Non-pigmented ciliary epithelial cell (primary cell): ENCODE measurements at places on chromosomes 11 and 22.

DNA sequence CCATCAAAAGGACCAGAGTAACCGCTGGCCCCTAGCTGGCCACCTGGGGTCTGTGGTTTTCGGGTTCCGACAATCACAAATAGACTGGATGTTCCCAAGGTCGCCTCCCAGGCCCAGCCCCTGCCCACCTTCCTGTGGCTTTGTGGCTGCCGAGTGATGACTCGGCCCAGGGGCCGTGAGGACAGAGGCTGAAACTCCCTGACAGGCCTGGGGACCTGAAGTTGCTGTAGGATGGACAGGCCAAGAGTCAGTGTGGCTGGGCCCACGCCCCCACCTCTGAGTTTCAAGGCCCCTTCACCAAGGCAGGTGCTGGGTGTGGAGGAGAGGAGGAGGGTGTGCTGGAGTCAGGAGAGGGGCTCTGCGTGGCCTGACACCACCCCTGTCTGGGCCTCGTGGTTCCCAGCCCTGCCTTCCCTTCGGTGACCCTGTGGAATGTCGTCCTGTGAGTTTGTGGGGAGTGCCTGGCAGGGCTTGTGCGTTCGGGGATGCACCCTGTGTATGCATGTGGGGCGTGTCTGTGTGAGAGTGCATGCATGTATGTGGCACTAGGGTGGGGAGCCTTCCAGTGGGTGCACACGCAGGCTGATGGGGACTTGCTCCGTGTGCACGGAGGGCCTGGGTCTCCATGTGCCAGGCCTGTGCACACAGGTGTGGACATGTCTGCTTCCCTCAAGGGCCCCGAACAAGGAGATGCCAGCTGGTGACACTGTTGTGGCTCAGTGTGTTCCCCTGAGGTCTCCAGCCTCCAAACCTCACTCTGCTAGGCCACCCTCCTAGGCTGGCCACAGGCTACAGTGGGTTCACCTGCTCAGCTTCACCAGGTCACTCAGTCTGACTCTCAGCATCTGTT is 8.4 kb upstream of the MGAT3 start:
- no peak for DNase-seq

GRCh38 chr11:64844330-64845128 is at the start of gene CDC42BPG:
Gene CDC42BPG, minus strand, starts transcription at chr11:64844653. Its CDS starts 84 bp downstream, at chr11:64844569.
- DNase-seq = no peak

DNA sequence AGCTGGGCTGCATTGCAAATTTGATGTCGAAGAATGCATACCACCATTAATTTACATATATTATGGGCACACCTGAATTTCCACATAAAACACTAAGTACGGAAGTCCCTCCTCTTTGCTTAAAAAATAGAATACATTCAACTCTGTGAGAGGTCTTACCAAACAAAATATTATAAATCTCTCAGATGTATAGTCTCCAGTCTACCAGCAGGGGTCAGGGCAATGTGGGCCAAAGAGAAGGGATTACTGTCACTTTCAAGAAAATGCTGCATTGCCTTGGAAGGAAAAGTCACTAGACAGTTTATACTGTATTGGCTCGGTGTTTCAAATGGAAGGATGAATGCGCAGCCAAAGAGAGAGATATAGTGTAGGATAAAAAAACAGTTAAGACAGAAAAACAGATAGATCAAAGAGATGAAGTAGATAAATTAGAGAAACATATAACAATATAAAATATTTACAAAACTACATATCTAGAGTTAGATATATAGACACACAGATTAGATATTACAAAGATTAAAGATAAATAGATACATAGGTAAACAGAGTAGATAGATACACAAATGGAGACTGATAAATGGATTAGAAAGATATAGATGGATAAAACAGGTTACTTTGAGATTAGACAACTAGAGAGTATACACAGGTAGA is 20.9 kb downstream of the SERGEF start:
- no peak for DNase-seq

- DNase-seq = no peak
Observed at GRCh38 chr11:74000307-74001133, 8.4 kb downstream of the UCP3 start.

DNA sequence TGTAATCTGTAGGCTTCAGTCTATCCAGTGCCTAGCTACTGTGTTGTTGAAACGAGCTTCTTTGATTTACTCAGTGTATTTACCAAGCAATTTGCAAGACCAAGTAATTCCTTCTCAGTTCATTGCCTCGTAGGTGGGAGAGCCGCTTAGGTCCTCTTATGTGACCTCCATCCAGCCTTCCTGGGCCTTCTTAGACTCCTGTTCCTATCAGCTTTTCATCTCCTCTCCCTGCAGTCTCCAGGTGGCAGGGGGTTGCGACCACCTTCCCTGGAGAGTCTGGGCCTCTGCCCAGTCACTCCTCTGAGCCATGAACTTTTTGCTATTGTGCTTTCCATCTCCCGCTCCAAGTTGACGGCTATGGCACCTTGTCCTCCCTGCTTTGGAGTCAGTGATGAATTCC is 251.8 kb downstream of the KIRREL3 start:
- DNase-seq = no peak

GRCh38 chr11:17343257-17343656 is 8.3 kb upstream of the NCR3LG1 start:
- DNase-seq = no peak

GRCh38 chr22:32536352-32536751 is 61.7 kb downstream of the FBXO7 start:
- DNase-seq = no peak

DNA sequence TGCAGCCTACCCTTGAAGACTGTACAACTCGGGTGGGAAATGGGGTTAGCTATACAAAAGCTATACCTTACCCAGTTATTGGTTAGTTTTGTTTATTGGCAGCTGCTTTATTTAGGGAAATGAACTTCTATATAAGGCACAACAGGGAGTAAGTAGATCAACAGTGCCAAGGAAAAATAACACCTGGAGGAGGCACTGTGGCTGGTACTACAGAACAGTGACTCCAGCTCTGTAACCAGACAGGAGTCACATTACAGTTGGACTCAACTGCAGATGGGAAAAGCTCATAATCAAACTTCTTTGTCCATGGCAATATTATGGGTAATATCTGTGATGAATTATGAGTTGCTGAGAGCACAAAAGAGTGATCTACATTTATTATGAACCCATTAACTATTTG is 14.0 kb downstream of the P4HA3 start:
- DNase-seq = no peak

DNA sequence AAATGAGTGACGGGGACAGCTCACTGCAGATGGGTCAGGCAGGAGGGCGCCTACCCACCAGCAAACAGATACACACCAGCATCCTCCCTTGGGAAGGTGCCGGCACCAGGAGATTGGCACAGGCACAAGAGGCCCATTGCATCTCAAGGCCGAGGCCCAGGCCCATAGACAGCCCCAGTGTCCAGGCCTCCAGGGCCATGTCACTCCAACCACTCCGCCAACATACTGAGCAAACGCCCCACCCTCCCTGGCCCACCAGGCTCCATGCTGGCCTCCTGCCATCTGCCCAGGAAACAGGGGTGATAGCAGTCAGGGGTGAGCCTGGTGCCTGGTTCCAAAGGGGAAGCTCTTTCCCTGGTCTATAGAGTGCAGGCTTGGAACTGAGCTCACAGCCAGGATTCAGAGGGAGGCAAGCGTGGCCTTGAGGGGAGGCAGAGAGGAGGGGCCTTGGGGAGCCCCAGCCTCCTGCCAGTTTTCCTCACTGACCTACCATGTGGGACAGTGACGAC is 34.7 kb downstream of the PISD start:
- DNase-seq = no peak

DNA sequence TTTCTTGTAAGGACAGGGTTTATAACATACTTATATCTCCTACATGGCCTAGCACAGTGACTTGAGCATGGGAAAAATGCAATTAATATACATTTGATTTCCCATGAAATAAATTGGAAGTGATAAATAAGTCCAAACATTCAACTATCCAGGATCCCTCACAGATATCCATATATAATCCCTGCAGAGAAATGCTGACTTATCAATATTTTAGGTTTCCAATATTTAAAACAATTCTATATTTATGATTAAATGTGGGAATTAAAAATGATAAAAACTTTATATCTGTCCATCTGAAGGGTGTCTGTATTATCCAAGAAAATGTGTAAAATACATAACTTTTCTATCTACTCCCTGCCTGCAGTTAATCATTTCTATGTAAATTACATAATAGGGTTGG is 6.3 kb downstream of the OR10A4 start:
- no peak for DNase-seq

DNA sequence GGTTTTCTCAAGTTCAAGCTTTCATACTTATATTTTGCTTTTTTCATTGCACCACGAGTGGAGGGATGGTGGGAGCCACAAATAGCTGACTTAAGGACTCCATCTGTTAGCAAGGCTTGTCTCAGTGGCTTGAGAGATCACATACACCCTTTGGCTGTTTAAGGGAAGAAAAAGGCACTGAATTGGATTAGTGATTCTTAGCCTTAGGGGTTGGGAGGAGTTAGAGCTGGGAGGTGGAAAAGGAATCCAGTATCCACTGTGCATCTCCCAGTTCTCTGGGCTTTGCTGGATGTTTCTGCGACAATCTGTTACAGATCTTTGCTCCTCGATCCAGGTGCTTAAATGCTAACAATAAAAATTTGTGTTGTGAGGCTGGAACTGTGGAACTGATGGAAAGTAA is 593.6 kb downstream of the CNTN5 start:
- no peak for DNase-seq

GRCh38 chr11:76225122-76225611 is 18.9 kb upstream of the WNT11 start:
- DNase-seq = no peak

DNA sequence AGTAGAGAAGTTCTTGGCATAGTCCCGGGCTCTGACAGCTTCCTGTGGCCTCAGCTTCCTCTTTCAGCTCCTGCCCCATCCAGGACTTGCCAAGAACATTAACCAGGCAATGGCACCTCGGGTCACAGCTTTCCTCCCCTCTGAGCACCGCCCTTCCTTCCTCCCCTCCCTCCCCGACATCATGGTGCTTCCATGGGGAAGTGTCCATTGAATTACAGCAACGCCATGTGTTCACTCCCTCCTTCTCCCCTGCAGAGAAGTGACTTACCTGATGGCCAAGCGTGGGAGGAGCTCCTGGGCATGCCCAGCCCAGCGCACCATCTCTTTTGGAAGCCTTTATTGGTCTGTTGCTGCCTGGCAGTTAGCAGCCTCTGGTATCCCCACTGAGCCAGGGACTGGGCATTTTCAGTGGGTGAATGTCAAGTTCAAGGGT is 25.8 kb upstream of the DAGLA start:
- no peak for DNase-seq

DNA sequence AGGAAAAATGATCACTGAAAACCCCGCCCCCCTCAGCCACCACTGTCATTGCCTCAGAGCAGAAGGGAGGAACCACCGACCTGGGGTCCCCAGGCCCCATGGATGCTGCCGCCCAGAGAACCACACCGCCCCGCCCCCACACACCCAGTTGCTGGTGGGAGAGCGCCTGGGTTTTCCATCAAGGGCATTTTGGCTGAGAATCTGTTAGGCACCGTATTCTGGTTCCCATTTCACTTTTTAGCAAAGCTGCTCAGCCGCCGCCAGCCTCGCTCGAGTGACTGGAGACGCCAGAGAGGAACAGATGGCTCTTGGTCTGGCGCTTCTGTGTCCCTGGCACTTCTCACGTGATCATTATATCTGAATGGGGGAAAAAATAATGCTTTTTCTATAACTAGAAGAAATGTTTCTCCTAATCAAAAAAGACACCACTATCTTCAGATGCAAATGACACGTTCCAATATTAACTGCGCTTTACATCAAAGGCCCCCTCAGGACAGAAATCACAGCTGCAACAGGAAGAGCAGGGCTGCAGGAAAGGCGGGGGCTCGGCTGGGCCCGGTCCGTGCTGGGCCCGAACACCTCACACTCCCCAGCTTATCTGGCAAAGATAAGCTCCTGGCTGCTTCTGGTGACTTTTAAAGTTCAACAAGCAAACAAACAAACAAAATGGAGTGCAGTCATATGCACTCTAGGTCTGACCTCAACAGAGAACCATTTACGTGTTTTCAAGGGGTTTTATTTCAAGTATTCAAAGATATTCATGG is 149.8 kb downstream of the MPPED1 start:
- no peak for DNase-seq

DNA sequence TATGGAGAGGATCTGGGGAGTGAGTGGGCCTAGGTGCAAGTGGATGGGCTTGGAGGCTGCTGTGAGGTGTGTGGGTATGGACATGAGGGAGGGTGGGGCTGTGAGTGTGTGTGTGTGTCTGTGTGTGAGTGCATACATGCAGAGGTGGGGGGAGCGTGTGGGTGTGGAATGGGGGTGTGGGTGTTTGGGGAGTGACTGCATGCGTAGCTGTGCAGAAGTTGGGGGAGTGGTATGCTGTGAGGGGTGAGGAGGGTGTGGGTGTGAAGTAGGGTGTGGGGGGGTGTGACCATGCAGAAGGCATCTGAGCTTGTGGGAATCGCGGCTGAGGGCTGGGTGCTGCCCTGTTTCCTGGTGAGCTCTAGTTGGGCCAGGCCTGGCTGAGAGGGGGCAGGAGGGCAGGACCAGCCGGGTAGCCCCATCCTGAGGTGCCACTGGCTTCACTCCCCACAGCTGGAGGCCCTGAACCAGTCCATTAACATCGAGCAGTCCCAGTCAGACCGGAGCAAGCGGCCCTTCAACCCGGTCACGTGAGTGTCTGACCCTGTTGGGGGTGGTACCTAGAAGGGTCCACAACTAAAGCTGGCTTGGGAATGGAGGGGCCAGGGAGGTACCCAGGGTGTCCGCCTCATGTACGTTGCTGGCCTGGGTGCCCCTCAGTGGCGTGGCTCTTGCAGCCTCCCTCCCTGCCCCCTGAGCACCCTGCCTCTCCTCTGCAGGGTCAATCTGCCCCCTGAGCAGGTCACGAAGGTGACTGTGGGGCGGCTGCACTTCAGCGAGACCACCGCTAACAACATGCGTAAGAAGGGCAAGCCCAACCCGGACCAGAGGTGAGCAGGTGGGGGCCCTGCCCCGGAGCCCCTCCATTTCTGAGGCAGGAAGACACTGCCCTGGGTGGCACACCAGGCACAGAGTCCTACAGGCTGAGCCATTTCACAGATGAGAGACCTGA is 16.5 kb downstream of the TMEM258 start:
- DNase-seq = no peak

GRCh38 chr22:50114221-50115021 is 24.6 kb downstream of the MOV10L1 start:
- DNase-seq = peak; percentile 51

DNA sequence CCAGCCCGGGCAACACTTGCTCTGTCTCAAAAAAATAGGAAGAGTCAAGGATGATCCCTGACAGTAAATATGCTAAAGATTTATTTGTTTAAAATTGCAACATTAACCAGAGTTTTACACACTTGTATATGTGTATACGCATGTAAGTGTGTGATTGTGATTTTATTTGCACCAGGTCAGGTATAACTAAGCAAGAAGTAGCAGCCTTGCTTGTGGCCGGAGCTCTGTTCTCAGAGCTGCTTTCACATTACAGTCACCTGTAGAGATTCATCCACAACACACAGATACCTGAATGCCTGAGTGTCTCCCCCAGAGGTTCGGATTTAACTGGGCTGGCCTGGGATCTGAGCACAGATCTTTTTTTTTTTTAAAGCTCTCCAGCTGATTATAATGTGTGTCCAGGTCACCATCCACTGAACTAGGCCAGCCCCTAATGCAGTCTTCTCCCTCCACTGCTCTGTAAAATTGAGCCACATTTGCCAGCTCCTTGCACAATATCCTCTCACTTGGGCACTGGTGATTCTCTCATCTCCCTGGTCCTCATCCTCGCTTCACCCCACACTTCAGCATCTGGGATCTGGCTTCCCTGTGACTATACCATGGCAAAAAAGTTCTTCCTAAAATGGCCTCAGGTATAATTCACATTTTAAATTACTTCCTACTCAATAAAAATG is 48.3 kb downstream of the LIF start:
- DNase-seq = no peak

- peak; percentile 52 for DNase-seq
Observed at GRCh38 chr22:35430897-35431322, 31.0 kb downstream of the MCM5 start.
